ENCODE measurements at places on chromosomes 6 and 20.

DNA sequence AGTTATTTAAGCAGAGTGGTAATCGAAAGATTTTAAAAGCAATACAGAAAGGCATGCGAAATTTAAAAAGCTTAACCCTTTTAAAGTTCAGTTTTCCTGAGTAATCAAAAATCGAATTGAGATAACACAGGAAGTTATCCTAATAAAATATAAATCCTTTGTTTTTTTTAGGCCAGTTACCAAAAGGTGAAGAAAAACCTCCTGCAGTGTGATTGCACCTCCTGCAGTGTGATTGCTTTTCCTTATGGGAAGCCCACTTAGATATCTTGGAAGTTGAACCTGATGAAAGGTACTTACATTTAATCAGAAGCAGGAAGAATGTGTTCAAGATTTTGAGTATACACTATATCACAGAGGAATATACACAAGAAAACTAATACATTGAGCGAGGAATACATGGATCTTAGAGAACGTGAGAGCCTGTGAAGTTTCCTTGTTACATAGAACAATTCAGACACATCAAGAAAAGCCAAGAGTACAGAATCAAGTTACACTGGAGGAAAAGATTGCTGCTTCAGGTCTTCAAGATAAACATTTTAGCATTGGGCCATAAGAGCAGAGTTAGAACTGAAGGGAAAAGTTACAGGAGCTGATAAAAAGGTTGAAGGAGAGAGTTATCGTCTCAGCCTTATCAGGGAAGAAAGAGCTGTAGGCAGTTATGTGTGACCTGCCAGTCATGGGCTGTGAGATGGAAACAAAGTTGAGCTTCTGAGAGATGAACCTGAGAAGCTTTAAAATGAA lies 7.7 kb upstream of the TMEM181 start:
- DNase-seq, result no peak

DNA sequence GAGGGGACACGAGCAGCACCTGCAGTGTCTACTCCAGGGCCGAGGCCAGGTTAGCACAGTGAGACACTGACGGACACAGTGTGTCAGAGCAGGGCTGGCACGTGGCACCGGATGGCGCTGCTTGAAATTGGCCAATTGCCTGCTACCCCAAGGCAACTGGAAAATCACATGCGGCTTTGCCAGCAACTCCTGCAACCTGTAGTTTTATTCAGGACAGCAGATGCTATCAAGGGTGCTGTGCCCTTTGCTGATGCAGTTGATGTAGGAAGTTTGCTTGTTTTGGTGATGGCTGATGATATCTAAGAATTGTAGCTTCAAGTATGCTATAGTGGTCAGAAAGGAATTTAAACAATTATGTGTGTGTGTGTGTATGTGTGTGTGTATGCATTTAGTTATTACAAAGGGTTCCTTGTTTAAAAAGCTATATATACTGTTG lies 25.9 kb downstream of the RIN2 start:
- DNase-seq, result no peak

DNA sequence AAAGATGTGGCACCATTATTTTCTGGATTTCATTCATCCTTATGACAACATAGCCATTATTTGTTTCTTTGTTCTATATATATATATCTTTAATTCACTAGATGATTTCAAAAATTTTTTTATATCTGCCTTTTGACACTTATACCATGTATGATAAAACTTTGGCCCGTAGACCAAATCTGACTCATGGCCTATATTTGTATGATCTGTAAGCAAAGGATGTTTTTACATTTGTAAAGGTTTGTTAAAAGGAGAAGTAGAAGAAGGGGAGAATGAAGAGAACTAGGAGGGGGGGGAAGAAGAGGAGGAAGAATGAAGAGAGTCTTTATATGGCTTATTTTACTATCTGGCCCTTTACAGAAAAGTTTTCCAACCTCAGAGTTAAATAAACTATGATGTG lies 279.7 kb downstream of the LAMA2 start:
- DNase-seq, result no peak

GRCh38 chr20:62832212-62832922 lies 15.5 kb downstream of the COL9A3 start:
- peak; percentile 7 for DNase-seq

GRCh38 chr20:4573564-4574355 lies 147.9 kb upstream of the PRND start:
- DNase-seq, result no peak

DNA sequence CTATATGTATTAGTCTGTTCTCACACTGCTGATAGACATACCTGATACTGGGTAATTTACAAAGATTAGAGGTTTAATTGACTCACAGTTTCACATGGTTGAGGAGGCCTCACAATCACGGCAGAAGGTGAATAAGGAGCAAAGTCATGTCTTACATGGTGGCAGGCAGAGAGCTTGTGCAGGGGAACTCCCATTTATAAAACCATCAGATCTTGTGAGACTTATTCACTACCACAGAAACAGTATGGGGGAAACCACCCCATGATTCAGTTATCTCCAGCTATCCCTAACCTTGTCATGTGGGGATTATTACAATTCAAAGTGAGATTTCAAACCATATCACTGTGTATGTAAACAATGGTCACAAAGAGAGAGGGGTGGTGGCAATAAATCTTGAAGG lies 6.6 kb downstream of the CST8 start:
- DNase-seq, result no peak

Data from CD4-positive, alpha-beta T cell treated with Interleukin-2 at 100 ng/mL for 4 hours (primary cell).